ENCODE measurements at places on chromosomes 1 and 21.

DNA sequence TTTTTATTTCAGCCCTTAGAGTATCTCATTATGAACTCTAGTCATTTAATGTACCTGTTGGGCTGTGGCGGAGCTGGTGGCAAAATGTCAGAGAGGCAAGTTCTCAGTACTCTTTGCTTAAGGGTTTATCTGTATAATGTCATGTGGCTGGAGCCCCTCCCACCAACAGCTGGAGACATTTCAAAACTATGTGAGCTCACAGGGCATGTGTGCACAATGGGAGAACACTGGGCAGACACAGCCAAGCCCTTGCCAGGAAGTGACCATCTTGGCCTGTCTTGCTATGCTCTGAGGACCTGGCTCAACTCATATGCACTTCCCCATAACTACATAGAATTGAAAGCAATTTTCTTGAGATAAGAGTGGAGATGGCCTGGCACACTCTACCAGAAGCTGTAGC is 296.4 kb downstream of the PTPRU start:
- no peak for DNase-seq

- no peak for DNase-seq
Observed at GRCh38 chr1:3285106-3285740, 169.2 kb upstream of the ARHGEF16 start.

DNA sequence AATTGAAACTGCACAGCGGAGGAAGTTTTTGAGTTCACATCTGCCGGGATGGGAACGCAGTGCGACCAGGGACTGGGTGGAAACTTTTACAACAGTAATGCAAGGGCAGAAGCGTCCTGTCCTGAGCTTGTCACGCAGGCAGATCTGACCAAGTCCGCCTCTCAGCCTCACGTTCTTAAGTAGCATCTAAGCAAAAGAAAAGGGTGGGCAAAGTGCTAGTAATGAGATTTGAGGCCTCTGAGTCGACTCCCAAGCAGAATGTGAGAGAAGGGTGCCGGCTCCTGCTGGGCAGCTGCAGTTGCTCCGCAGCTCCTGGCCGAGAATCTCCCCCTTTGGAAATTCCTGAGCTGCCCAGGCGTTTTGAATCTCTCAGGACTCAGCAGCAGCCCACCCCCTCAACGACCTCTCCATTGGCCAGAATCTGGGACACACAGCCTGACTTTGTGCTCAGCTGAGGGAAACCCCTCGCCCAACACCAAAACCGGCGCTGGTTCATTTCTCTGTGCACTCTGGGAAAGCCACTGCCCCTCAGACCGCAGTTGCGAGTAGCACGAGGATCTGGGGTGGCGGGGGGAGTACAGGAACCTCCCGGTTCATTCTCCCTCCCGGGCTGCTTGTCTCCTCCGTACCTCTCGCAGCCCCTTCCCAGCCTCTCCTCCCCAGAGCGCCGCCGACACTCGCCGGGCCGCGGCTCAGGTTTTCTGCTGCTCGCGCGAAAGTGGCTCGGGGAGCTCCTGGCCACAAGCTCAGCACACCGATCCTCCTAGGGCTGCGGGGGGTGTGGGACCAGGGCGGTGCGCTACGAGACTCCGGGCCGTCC is 913 bp upstream of the S1PR1 start:
- DNase-seq: peak; percentile 80

- DNase-seq: no peak
Observed at GRCh38 chr1:169630006-169630405, at the start of gene SELP. Gene SELP, minus strand, starts transcription at chr1:169630124. Its CDS starts 50 bp downstream, at chr1:169630074.

GRCh38 chr1:19860418-19860817 is 21.8 kb upstream of the OTUD3 start:
- no peak for DNase-seq

DNA sequence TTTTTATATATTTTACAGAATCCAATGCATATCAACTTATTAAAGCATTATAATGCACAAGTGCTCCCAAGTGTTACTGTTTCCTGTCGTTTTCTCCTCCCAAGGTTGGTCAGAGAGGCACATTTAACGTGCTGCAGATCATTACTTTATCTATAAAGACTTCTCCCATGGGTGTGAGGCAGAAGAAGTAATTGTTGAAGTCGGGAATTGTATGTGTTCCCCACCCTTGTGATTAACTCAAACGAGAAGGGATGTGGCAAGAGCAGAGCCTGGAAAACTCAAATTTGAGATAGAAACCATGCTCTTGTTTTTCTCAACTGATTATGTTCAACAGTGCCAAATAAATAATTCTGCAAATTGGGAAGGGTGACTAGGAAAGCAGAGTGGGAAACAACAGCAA is 412.5 kb upstream of the ADAMTS5 start:
- no peak for DNase-seq

GRCh38 chr1:12294076-12294475 is 64.2 kb downstream of the VPS13D start:
- no peak for DNase-seq

DNA sequence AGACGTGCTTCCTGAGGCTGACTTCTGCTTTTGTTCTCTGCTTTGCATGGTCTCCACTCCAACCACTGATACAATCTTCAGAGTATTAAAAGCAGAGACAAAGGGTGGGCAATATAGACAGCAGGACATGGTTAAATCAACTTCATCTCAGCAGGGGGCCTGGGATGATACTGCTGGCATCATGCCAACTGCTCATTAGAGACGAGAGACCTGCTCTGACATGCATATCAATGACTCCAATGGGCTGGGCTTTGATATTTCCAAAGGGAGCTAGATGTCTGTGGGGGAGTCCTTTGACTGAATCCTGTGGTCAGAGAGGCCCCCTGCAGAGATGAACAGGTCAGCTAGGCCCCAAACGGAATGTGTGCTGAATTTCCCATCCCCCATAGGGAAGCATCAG is 106.6 kb downstream of the ACTL8 start:
- DNase-seq: no peak

DNA sequence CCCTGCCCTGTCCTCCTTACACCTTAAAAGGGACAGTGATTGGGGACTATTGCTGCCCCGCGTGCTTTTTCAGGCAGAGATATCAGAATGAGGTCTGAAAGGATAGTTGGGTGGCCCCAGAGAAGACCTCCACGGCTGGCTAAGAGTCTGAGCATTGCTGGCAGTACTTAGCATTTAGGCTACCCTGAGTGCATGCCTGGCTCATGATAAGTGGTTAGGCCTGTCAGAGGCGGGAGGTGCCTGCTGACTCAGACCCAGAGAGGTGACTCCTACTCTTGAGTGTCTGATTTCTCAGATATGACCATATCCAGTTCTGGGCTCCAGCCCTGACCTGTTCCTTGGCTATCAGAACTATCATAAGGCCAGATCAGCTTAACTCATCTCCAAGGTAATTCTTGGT is 213.7 kb downstream of the PBX1 start:
- no peak for DNase-seq

GRCh38 chr21:44962403-44962966 is 22.7 kb downstream of the SLX9 start:
- DNase-seq: no peak

DNA sequence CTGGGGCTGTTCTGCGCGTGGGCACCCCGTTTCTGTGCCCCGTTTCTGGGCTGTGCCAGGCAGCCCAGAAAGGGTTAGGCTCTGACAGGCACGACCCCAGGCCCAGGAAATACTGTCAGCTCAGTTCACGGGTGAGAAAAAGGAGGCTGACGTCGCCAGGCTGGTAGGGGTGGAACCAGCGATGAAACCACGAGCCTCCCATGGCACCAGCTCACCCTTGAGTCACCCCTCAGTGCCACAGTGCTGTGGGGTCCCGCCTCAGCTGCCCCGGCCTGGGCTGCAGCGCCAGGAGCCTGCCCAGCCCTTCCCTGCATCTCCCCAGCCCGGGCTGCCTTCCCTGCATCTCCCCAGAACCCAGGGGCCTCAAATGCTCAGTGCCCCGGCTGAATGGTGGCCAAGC is 11.5 kb downstream of the MEGF6 start:
- DNase-seq: no peak

- no peak for DNase-seq
Observed at GRCh38 chr1:53025034-53025768, 36.8 kb upstream of the PODN start.

GRCh38 chr1:52296345-52296744 is 69.7 kb downstream of the CC2D1B start:
- no peak for DNase-seq

- no peak for DNase-seq
Observed at GRCh38 chr1:41412748-41413147, 51.5 kb downstream of the FOXO6 start.

DNA sequence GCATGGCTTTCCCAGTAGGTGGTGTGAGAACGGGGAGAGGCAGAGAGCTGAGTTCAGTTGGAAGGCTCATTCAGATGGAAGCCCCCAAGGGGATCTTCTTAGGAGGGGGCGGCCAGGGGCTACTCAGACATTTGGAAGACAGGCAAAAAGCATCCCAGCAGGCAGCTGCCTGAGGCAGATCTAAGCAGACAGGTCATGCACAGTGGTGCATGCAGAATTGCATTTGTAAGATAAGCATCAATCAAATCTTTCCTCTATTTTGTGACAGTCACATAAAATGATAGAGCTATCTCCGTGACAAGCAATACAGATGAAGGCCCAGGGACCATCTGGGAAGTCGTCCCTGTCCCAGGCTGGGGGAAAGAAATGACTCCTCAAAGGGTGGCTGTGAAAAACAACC is 3.8 kb downstream of the RAB3B start:
- no peak for DNase-seq

- DNase-seq: no peak
Observed at GRCh38 chr1:56675763-56676162, 30.6 kb downstream of the PRKAA2 start.

All from activated CD4-positive, alpha-beta T cell treated with anti-CD3 and anti-CD28 coated beads, Interleukin-2, amount 50 U/mL, for 24 hours (primary cell).